ENCODE measurements at places on chromosomes 5 and 9.

GRCh38 chr9:87800456-87800855 is 74.5 kb downstream of the CTSL start:
- no peak for DNase-seq

DNA sequence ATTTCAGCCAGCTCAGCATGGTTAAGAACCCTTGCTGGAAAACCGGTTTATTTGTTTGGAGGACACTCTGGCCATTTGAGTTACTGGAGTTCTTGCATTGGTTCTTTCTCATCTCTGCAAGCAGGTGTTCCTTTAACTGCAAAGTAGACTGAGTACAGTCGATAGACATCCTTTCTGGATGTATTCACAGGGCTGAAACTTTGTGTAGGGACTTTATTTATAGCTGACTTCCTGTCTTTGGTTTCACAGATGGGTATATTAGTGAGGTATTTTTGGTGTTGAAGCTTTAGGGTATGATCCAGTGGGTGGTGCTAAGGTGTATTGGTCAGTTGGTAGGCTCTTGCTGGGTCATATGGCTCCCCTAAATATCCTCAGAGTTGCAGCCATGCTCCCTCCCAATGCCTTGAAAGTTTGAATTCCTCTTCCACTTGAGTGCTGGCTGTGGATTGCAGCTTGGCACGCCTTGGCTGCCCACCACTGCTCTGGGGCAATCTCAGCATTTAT is 666.0 kb upstream of the COX7C start:
- no peak for DNase-seq

DNA sequence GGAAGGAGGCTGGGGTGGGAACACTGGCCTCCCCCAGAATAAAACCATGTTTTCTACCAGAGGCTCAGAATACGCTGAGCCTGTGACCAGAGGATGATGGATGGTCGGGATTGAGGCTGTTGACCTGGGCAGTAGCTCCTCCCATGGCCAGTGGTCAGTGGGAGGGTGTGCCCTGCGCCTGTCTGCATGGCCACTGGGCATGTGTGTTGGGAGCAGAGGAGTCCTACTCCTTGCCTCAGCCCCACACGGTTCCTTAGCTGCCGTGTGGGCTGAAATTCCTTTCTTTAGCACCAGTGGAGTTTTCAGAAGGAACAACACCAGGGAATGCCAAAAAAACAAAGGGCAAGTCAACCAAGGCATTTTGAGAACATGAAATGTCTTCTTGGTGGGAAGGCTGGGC is 8.5 kb upstream of the RMND5B start:
- DNase-seq: no peak

- DNase-seq: no peak
Measured at GRCh38 chr9:29311221-29311620, 1737.9 kb upstream of the C9orf72 start.

DNA sequence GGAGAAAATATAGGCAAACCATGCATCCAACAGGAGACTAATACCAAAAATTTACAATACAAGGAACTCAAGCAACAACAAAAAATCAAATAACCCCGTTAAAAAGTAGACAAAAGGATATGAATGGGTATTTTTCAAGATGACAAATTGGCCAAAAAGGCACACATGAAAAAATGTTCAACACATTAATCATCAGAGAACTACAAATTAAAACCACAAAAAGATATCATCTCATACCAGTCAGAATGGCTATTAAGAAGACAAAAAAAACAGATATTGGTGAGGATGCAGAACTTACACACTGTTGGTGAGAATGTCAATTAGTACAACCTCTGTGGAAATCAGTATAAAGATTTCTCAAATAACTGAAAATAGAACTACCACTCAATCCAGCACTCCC is 35.0 kb downstream of the TEX10 start:
- DNase-seq: no peak

DNA sequence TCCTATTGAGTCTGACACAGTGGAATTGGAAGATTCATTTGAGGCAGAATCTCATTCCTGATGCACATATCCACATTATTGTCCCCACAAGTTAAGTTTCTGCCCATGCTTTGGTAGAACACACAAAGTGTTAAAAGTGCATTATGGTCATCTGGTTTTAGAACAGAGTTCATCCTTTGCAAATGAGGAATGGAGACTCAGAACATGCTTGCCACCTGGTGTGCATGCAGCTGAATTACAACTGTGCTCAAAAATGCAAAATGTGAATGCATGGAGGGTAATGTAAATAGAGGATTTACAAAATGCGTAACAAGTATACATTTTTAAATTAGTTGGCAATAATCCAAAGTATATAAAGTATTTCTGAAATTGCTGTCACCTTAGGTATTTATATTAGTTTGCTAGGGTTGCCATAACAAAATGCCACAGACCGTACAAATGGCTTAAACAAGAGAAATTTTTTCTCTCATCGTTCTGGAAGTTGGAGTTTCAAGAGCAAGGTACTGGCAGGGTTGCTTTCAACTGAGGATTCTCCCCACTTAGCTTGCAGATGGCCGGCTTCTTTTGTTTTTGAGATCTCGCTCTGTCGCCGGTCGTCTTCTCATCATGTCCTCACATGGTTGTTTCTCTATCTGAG is 671.1 kb downstream of the TAF11L14 start:
- DNase-seq: no peak

DNA sequence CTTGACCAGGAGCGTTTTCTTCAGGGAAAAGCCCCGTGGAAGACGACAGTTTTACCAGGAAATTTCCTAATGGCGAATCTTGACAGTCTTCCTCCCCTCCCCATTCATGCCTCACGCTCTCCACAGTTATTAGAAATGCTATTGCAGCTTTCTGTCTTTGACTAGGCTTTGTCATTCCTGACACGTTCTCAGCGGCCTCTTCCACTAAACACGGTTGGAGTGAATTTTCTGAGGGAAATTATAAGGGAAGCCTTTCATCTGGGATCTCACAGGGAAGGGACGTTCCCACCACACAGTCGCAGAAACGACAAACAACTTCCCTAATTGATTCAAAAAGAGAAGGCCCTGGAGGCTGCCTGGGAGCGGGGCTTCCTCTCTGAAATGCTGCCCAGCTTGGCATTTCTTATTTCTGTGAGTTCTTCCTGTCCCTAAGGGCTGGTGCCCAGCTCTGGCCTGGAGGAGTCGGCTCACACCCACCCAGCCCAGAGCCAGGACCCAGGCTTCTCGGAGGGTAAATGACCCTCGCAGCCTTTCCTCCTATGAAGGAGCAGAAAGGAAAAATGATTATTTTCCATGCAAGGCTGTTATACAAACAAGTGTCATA is 57.1 kb upstream of the PPP1R26 start:
- no peak for DNase-seq

DNA sequence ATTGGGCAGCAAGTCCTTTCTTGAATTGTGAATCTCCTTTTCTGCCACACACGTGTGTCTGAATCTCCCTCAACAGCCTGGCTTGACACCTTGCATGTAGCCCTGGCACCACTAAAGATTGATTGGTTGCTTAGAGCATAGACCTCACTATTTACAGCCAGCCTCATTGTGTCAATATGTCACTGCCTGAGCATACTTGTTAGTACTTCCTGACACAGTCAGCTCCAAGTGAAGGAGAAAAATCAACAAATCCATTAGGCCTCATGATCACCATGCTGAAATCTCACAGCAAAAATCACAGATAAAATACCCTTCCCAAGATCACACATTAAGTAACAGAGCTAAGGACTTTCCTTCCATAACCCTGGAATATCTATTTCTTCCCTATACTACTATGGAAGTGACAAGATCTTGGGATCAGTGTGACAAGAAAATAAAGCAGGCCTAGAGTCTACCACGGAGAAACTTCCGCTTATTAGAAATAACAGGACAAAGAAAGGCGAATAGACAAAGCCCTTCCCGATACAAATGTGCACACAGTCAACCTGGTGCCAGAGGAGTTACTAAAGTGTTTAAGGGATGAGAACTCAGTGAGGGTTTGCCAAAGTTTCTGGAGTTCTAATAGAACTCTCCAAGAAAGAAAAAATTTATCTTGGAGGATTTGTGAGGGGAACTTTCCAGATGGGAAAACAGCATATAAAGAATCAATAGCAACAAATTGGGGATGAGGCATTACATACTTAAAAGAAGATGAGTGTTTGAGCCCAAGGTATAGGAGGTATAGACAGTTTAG is 5.6 kb upstream of the ARL15 start:
- no peak for DNase-seq

DNA sequence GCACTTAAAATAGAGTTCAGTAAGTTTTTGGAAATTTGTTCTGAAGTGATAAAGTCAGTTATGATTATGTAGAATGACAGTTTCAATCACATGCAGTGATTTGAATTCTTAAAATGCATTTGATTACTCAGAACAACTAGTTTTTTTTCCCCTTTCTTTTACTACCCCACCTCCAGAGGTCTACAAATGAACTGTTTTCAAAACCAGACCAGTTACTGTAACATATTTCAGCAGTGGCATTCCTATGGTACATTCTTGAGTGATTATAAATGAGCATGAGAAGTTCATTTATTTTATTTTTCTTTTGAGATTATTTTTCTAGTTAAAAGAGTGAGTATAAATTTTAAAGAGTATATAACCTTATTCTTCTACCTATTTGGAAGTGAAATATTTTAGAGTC is 71.6 kb downstream of the NNT start:
- DNase-seq: no peak

GRCh38 chr5:158011422-158011821 is 152.5 kb upstream of the CLINT1 start:
- no peak for DNase-seq

Data from ovary (tissue), 10 donors.